ENCODE measurements at places on chromosomes 11 and 22.

DNA sequence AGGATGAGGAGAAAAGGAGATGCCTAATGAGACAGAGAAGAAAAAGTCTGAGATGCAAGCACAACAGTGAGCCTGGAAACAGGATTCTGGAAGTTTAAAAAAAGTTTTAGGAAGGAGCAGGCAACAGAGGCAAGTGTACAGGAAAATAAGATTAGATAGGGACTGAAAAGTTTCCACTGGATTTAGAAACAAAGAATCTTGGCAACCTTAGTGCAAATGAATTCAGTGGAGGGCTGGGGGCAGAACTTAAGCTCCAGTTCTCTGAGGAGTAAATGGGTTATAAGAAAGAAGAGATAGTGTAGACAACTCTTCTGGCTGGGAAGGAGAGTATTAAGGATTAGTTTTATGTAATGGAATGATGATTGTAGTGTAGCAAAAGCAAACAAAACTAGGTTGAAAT, 628.8 kb upstream of the CCDC90B start:
- no peak for DNase-seq

- DNase-seq, result no peak
Measured at GRCh38 chr11:65291613-65292012, 23.1 kb upstream of the CDC42EP2 start.

DNA sequence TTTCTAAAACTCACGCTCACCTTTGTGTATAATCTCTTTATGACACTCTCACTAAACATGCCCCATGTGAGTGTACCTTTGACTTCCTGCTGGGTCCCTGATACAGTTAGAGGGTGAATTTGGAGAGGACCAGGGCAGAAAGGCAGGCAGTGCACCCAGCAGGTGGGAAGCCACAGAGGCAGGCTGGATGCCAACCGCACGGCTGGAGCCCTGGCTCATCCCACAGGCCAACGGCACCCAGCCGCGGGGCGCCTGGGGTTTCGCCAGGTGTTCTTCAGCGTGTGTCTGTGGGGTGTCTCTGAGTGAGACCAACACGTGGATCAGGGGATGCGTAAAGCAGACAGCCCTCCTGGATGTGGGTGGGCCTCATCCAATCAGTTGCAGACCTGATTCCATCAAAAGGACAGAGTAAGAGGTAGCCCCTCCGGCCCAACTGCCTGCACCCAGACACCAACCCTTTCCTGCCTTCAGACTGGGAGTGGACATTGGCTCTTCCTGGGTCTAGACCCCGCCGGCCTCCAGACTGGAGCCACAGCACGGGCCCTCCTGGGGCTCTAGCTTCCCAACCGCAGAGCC, 51.6 kb downstream of the DHCR7 start:
- no peak for DNase-seq

- DNase-seq, result no peak
Measured at GRCh38 chr11:109864151-109864661, 229.0 kb upstream of the ZC3H12C start.

DNA sequence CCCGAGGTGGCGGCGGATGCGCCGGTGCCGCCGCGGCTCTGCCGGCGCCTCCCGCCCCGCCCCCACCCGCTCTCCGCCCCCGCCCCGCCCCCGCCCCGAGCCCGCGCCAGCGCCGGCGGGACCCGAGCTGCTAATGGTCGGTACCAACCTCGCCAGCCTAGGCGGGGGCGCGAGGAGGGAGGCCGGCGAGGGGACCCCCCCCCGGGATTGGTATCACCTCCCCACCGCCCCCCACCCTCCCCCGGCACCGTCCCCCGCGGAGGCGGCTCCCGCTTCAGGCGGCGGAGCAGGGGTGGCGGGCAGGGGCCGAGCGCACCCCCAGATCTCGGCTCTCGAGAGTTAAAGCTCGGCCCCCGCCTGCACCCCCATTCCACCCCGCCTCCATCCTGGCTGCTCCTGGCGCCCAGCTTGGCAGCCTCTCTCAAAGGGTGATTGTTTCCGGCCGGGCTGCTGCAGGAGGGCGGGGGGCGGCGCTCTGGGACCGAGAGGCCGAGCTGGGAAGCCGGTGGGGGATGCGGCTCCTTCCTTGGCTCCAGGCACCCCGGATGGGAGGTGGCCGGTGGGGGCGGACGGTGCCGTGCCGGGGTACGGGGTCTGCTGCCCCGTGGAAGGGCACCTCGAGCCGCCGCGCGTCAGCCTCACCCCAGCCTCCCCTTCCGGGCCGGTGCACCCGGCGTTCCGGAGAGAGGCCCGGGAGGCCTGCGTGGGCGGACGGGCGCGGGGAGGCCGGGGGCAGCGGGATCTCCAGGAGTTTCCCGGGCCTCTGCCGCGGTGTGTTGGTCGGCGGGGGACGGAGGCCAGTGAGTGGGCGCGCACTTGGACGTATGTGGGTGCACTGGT, at the start of gene B3GAT1:
Gene B3GAT1, minus strand, starts transcription at position 40 of the 840 bp plus-strand sequence. CDS start 24,583 bp downstream, outside the sequence.
- DNase-seq, result no peak

- no peak for DNase-seq
Measured at GRCh38 chr11:111777094-111778046, 11.2 kb upstream of the PPP2R1B start.

- DNase-seq, result no peak
Measured at GRCh38 chr11:67136156-67136555, 17.1 kb downstream of the KDM2A start.

DNA sequence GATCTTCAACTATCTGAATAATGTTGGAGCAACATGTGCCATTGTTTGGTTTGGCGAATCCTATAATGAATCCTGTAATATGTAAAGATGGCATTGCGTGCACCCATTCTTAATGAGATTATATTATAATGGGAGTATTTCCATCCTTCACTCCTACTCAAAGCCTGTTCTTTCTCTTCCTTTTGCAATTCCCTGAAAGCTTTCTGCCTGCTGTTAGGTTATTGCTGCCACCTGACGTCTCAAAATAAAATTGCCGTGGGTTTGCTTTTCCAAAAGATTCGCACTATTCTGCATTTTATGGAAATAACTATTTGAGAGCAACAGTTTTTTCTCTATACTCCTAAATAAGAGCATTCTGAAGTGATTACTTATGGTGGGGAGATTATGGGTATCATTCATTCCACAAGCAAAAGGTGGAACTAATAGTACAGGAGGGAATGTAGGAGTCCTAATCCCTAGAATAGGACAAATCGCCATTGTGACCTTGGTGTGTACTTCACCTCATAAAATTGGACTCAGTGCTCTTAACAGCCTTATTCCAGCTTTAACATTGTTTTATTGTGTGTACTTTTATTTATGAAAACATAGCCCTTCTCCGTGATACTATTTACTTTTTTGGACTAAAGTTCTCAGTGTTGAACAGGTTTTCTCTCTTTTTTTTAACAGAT, 69.6 kb upstream of the ALKBH3 start:
- no peak for DNase-seq

DNA sequence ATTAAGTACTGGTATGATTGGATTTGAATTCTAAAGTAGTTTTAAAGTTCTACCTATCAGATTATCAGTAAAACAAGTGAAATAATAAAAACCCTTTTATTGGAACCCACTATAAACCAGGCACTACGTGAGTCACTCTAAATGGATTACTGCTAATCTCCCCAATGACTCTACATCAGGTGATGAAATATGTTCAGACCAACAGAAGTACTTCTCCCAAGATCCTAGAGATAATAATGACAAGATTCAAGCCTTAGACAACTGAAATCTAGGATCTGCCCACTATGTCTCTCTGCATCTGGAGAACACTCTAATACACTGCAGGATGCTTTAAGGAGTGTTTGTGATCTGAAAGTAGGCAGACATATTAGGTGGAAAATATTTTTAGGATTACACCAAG, 652.1 kb upstream of the CHORDC1 start:
- no peak for DNase-seq

GRCh38 chr22:46462726-46463371, 74.6 kb downstream of the CELSR1 start:
- no peak for DNase-seq

- no peak for DNase-seq
Measured at GRCh38 chr11:68145120-68145866, 24.1 kb upstream of the CHKA start.

GRCh38 chr22:37643225-37643847, 3.9 kb downstream of the SH3BP1 start:
- peak; percentile 82 for DNase-seq

DNA sequence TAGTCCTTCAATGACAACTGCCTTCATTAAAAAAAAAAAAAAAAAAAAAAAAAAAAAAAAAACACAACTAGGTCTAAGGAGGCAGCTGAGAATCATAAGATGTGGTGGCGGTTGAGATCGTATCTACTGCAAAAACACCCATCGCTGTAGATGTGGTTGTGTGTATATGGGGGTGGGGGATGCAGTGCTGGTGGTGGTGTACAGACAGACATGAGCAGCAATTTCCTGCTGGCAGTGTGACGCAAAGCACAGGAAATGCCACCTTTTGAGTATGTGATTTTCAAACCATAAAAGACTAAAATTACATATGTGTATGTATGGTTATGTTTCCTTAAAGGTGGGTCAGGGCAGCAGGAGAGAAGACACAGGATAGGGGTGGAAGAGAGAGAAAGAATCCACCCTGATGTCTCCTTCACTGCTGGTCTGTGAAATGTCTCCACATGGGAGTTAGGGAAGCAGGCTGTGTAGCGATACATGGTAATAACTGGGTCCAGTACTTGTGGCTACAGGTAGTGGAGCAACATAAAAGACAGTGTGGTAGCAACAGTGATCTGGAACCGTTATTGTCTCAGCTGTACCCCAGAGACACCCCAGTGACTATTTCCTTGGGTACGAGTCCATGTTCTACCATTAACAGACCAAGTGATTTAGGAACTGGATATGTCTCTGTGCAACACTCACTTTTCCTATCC, 57.9 kb downstream of the SYTL2 start:
- peak; percentile 74 for DNase-seq

- peak; percentile 60 for DNase-seq
Measured at GRCh38 chr22:29470159-29470855, 9.7 kb upstream of the NEFH start.

GRCh38 chr22:30557243-30557642, 10.7 kb upstream of the SEC14L6 start:
- DNase-seq, result no peak

DNA sequence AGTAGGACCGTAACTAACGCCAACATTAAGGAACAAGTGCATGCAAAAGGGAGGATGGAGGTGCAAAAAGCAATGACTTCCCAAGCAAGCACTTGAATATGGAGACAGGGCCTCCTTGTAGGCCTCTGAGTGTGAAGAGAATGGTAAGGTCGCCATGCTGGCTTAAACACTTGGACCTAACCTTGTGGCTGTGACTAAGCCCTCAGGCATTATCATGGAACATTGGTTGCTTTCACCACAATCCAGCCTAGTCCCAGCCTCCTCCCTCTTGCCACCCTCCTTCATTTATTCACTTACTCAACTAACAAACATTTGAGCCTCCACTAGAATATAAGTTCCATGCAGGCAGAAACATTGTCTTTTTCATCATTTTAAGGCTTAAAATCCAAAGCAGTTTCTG, 11.9 kb upstream of the SYTL2 start:
- no peak for DNase-seq

GRCh38 chr11:105000797-105001196, 22.2 kb downstream of the CASP5 start:
- peak; percentile 37 for DNase-seq

GRCh38 chr11:48055292-48056132, 75.2 kb downstream of the PTPRJ start:
- DNase-seq, result peak; percentile 24

DNA sequence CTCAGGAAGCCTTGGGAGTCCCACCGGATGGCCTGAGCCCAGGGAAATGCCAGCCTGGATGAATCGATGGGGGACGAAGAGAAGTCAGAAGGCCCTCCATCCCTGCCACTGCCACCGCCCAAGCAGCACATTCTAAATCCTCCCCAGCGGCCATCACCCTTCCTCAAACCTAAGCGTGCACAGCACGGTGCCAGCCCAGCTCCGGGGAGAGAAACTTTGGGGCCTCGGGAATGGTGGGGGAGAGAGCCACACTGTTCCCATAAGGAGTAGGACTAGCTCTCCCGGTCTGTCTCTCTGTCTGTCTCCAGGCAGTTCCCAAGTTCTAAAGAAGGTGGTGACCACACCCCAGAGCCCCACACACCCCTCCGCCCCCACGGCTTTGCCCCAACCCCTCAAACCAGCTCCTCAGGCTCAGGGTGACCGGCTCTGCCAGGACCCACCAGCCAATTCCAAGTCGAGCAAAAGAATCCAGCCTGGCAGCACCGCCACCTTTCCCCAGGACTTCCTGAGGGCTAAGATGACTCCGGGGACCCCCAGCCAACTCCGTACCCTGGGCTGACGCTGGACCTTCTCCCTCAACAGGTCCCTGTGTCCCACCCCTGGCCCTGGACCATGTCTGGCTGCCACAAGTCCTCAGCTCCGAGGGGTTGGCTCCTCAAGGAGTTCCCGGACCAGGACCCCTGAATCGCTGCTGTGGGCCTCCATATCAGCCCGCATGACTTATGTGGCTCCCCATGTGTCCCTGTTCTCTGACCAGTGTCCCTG, 2.7 kb downstream of the AHNAK start:
- DNase-seq, result no peak

- peak; percentile 10 for DNase-seq
Measured at GRCh38 chr22:17303840-17304779, 65.2 kb upstream of the CECR2 start.

DNA sequence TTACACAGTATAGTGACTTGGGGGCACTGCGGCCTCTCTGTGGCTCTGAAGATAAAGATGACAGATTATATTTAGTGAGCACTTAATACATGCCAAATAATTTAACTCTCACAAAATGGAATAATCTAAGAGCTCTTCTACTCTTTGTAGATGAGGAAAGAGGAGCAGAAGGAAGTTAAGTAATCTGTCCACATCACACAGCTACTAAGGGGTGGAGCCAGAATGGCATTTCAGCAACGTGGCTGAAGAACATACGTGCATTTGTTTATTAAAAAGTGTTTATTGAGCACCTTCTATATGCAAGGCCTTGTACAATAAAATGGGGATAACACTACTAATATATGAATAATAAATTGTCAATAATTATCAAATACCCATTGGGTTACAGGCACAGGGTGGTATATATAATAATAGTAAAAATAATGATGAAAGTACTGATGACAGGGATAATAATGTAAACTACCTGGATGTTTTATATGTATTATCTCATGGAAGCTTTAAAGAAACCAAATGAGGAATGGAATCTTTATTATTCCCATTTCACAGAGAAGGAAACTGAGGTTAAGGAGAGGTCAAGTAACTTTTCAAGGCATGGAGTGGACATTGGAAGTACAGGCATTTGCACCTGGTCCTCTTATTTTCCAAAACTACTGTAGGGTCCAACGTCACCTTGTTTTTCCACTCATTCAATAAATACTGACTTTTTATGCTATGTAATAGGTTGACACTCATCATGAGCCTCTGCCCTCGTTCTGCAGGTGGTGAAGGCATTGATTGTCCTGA, 38.0 kb upstream of the IL17RA start:
- no peak for DNase-seq

GRCh38 chr11:123799438-123799837, 6.7 kb downstream of the OR6M1 start:
- no peak for DNase-seq

- no peak for DNase-seq
Measured at GRCh38 chr11:13229136-13229535, 48.5 kb upstream of the BMAL1 start.

All from stimulated activated CD8-positive, alpha-beta memory T cell treated with anti-CD3 and anti-CD28 coated beads, Interleukin-4, amount 100 ng/mL, for 24 hours (primary cell).